ENCODE measurements at places on chromosomes 16 and 17. TPM values are rescaled to one million over a fixed set of nuclear protein-coding genes. Genes with fewer than 3 reads are reported as not detected.
A peak's percentile ranks its signal among the peaks of the same experiment; 100 is the strongest.

The PRR35 gene
- not detected for total RNA-seq

The MT1F gene
- 6.4 TPM for total RNA-seq

The PLD6 gene
- total RNA-seq = 9.1 TPM

The RBBP6 gene
- 65.4 TPM for total RNA-seq

The FTO gene
- total RNA-seq = 62.1 TPM

DNA sequence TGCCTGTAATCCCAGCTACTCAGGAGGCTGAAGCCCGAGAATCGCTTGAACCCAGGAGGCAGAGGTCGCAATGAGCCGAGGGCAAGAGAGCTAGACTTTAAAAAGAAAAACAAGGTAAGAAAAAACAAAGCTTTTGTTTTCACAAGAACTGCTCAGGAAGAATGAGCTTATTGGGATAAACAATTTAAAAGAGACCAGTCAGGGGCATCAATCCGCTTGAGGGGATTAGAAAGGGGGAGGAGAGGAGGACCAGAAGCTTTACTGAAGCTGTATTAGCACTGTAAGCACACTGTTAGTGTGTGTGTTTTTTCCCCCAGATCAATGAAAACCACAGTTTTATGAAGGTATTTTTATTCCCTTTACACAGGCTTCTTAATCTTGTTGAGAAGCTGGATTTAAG, 8.8 kb downstream of the TMEM170A start:
- no peak for DNase-seq

DNA sequence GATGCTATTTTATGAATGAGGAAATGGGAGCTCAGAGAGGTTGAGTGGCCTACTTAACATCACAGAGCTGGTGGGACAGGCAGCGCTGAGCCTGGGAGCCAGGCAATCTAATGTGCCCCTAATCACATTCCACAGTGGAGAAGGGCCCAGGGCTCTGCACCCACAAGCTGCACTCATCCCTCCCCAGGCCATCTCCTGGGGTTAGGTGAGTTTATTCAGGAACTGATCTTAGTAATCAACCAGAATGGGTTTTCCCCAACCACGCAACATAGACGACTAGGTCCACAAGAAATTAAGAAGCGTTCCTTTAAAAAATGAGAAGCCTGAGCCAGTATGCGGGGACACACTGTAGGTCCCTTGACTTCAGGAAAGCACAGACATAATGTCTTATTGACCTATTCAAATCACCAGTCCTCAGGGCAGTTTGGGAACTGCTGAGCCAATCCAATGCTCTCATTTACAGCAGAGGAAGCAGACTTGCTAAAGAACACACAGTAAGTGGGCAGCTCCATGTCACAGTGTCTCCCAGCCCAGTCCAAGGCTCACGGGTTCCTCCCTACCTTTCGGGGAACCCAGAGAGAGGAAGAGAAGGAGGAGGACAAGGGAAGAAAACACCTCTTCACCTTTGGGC, 2.3 kb downstream of the MPP3 start:
- no peak for DNase-seq

- peak; percentile 75 for DNase-seq
Measured at GRCh38 chr17:38898812-38899348, 26.5 kb upstream of the LASP1NB start.

DNA sequence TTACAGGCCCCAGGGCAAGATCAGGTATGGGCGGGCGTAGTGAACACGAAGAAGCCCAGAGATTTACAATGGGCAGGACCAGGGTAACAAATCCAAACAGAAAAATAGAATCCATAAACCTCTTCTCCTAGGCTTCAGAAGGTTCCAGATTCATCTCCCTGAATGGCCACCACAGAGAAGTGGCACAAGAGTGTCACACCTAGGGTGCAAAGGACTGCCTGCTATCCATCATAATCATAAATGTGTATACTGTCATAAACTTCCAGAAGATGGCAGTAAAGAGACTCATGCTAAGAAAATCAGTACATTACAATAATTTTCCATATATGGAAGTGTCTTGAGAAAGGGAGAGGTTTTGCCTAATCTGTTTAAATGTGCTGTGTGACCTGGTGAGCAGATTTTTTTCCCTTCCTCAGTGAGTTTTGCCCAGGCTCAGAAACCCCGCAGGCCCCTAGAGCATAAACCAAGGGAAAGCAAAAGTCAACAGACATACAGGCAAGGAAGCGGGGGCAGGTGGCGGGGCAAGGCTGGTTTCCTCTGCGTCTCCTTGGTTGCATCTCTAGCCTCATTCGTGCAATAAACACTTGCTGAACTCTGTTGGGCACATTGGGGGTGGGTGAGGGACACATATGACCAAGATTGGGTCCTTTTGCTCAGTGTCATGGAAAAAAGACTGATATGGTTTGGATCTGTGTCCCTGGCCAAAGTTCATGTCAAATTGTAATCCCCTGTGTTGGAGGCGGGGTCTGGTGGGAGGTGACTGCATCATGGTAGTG, 92.0 kb upstream of the CDH5 start:
- no peak for DNase-seq

- DNase-seq = no peak
Measured at GRCh38 chr17:7509937-7510336, 25.8 kb downstream of the POLR2A start.

DNA sequence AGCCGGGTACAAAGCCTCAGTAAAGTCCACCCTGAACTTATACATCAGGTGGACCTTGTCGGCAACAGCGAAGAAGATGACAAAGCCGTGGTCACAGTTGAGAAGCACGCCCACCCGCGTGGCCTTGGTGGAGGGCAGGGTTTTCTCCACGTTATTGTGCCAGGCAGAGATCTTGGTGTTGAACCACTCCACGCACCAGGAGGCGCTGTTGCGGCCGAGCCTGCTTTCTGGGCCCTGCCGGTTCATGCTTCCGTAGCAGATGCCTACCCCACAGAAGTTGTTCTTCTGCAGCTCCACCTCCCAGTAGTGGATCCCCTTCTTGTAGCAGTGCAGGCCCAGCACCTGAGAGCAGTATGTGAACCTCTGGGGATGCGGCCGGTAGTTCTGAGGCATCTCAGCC, 22.1 kb downstream of the TRIM25 start:
- peak; percentile 23 for DNase-seq

DNA sequence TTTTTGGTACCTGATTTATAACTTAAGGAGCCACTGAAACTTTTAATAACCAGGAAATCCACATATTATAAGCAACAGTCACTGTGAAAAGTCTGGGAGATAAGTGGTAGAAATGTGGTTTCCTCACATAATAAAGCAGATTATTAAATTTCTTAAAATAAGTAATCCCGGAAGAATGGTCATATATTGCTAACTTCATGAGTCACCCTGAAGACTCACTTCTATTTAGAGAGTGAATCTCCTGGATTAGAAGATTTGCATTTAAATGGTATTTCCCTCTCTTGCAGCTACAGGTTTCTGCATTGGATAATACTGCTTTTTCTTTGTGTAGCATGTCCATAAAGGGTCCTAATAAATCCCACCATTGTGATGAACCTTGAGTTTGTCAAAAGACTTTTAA, 1286.8 kb upstream of the CDH8 start:
- no peak for DNase-seq
